Jurkat, Clone E6-1 (cell line): ENCODE measurements at places on chromosomes 11 and 22.
A peak's percentile ranks its signal among the peaks of the same experiment; 100 is the strongest.

GRCh38 chr11:124751741-124752470 is at the start of gene VSIG2:
Gene VSIG2 (minus strand): TSS chr11:124752255. CDS start chr11:124752137, 118 bp downstream.
- DNase-seq = no peak

DNA sequence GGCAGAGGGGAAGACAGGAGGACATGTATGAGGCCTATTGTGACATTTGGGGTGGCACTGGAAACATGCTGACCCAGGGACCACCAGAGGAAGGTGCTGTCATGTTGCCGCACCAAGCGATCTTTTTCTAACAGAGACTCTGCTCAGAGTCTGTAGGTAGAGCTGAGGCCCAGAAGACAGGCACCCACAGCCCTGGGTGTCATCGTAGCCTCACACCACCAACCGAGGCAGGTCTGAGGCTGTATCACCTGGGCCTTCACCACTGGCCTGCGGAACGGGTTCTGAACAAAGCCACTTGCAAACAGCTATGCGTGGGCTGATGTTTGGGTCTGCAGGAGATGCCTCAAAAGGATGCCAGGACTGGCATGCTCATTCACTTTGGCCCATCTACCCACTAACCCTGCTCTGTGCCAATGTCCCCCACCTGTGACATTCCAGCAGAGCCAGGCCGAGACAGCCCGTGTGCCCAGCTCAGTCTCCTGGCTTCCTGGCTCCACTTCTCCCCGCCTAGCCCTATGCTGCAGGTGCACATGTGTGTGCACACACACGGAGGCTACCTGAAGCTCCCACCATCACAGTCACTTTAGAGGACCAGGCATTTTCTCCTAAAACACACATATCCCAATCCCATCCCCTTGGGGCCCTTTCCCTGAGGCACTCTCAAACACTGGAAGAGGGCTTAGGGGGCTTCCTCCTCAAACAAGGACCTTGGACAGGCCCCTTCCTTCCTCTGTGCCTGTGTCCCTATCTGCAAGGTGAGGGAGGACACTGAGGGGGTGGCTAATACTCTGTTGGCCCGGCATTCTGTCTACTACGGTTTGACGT is 3.6 kb downstream of the TRIM29 start:
- DNase-seq = no peak

GRCh38 chr22:45867118-45867905 is 109.7 kb downstream of the WNT7B start:
- DNase-seq = no peak

DNA sequence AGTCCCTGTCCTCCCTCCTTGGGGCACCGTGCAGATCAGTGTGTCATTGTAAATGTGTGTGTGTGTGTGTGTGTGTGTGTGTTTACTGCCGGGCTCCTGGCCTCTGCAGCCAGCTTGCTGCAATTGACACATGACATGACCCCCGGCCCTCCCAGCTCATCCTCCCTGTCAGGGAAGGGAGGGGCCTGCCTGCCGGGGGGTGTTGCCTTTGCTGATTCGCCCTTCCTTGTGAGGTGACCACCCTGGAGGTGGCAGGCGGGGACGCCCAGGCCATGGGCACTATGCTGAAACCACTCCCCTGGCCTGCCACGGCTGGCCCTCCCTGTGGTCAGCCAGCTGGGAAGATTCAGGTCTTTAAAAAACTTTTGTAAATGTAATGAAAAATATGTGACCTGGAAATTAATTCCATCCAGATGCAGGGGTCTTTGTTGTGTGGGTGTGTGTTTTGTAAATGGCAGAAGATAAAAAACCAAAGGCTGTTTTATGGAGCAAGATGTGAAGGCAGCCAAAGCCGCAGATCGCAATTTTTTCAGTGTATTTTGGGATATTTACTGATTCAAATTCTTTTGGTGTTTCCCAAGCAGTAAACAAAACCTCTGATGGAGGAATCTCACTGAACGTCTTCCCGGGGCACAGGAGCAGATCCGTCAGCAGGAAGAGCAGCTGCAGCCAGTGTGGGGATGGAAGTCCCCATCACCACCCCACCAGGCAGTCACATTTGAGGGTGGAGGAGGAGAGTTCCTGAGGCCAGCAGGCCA is 23.2 kb downstream of the SHISAL1 start:
- DNase-seq = no peak

GRCh38 chr11:58739725-58740430 is 8.1 kb upstream of the GLYAT start:
- DNase-seq = peak; percentile 16

DNA sequence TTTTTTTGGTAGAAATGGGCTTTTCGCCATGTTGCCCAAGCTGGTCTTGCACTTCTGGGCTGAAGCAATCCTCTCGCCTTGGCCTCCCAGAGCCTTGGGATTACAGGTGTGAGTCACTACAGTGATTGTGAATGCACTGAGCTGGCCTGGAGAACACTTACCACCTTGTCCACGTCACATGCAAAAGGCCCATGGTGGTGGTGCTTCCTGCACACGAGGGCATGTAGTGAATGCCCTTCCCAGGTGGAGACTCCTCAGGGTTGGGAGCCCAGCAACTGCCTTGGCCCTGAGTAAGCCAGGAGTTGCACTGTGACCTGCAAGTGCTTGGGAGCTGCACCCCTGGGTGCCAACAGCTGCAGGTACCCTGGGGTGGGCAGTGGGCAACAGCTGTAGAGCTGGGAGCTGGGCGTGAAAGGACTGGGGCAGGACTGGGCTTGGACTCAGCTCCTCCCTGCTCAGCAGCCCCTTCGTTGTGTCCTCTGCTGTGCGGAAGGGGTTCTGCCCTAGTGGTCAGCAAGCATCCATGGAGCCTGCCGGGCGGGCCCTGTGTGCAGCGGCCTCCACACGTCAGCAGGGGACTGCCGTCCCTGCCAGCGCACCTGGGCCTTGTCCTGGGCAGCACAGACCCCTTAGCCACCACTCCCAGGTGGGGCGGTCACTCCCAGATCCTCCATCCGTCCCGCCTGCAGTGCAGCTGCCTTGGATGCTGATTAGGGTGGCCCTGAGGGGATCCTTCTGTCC is 9.3 kb upstream of the ADORA2A start:
- DNase-seq = no peak

GRCh38 chr22:22237521-22237920 is 7.1 kb upstream of the VPREB1 start:
- DNase-seq = no peak

DNA sequence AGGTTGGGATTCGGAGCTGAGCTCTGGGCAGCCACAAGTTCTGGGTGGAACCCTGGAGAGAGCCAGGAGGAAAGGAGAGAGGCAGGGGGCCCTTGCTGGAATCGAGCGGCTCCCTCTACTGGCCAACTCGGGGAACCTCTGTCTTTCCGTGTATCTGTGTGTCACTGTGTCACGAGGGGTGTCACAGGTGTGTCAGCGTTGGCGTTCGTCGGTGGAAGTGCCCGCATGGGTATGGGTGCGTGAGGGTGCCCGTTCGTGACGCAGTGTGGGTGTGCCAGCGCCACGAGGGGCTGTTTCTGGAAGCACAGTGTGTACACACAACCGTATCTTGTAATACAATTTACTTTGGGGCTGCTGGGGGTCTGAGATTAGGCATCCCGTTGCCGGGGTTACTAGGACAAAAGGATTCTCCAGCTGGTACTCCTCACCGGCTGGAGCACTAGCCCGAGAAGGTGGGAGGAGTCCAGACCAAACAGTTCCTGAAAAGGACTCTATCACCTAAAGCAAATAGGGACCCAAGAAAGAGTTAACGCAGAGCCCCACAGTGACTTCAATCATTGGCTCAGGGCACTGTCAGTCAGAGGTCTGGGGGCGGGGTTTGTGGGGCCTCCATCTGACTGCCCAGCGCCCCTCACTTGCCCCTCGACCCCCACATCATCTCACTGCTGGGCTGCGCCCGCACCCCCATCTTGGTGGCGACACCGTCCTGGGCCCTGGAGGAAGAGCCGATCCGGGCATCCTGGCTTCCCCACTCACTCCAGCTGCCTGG is 2.6 kb upstream of the BCL9L start:
- peak; percentile 89 for DNase-seq

GRCh38 chr22:20531404-20532201 is 24.2 kb downstream of the MED15 start:
- no peak for DNase-seq

DNA sequence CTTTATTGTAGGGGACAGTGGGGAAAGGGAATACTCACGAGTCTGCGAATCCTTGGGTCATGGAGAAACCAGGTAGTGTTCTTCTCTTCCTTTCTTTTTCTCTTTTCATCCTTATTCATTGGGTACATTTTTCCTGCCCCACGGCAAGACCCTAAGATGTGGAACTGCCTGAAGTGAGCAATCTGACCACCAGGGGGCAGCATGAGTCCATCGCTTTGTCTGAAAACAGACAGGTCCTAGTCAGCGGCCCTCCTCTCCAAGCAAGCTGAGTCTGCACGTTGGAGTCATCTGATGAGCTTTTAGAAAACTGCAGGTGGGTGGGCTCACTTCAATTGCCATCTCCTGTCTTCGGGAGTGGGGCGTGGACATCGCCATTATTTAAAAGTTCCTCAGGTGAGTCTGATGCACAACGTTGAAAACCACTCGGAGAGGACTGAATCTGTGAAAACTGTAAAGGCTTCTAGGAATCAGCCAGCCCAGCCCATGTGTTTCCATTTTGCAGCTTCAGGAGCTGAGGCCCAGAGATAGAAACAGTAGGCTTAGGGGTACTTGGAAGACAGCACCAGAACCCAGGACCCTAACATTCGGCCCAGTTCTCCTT is 34.0 kb upstream of the FBXO3 start:
- peak; percentile 74 for DNase-seq

DNA sequence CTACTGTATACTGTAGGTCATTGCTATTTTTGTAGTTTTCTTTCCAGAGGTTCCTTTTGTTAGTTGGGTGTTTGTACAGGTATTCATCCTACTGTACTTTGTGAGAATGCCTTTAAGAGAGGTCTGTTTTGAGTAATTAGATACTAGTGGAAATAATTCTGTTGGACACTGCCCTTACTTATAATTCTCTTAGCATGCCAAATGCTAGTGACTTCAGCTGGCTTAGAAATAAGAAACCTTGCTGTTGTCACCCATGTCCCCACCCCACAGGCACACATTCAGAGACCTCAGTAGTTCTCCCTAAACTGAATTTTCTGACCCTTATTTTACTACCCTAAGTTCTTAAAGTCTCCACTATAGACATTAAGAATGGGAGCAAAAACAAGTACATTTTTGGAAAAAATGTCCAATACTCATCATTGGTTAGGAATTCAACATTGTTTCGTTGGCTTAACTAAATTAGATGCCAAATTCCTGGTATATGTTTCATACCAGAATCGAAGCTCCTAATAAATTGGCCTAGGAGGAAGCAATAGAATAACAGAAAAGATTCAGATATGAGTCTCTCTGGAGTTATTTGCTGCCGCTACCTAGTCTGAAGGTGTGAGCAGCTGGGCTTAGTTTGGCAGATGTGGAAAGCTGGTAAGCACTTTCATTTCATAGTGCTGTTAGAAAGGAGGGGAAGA is 28.4 kb downstream of the ZNF143 start:
- no peak for DNase-seq

GRCh38 chr22:49062802-49063544 is 764.7 kb downstream of the BRD1 start:
- no peak for DNase-seq

DNA sequence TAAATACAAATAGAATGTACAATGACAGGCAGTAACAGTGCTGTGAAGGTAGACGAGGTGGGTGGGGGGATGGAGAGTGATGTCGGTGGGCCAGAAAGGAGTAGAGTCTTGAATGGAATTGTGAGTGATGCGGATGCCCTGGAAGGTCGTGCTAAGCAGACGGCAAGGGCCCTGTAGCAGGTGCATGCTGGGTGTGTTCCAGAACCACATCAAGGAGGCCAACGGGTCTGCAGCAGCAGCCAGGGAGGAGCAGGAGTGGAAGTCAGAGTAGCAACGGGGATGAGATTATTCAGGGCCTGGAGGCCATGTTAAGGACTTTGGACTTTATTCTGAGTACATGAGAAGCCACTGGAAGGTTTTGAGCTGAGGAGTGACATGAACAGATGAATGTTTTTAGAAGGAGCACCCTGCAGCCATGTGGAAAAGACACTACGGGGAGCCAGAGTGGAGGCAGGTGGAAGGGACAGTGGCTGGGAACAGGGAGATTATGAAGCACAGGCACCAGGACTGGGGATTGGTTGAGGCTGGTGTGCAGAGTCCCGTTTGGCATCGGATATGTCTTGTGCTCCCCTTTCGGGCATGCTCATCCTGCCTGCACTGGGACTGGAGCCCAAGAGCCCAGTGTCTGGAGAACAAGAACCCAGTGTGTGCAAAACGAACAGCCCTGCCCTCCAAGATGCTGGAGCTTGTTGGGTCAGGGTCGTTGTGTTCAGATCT is 74.1 kb downstream of the COMMD9 start:
- no peak for DNase-seq

- peak; percentile 49 for DNase-seq
These were observed 45.6 kb upstream of the LMO1 start for GRCh38 chr11:8309311-8309710.

- DNase-seq = no peak
These were observed 246.1 kb upstream of the CHORDC1 start for GRCh38 chr11:90468923-90469322.

DNA sequence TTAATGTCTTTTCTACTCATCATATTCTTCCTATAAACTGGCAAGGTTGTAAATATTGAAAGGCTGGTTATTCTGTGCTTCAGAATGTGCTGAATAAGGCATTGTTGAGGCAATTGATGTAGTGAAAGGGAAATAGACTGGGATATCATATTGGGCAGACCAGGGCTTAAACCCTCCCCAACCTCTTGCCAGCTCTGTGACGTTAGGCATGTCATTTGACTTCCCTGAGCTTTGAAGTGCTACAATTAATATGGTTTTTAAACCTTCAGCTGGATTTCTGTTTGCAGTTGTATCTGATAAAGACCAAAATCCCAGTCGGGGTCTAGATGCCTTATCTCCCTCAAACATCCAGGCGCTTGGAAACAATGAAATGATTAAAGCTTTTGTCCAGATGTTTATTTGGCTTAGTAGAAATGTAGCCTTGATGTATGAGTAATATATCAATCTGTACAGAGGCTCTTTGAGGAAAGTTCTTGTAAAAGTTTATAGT is 208.1 kb downstream of the DBX1 start:
- no peak for DNase-seq

- DNase-seq = no peak
These were observed 23.4 kb downstream of the TPBGL start for GRCh38 chr11:75263944-75264349.

DNA sequence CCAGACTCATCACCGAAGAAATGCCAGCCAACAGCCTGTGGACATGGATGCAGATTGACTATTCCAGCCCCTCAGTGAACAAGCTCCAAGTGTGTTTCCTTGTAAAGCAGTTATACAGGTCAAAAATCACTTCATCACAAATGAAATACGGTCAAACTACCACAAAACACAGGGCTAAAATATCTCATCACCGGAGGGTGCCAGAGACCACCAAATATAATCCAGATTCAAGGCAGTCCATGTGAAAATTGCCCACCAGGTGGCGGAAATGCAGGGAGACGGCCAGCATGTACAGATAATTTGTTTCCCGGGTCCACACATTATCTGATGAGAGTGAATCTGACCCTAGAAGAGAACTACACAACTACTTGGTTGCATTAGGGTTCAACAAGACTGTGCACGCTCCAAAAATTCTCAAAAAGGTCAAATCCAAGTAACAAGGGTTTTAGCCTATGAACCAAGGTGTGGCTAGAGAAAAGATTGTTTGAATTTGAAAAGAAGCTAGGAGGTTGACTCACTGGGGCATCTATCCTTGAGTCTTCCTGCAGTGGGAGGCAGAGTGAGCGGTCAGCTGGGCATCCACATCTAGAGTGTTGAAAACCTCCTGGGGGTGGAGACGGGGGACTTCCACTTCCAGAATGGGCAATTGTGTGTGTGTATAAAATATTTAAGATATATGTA is 71.7 kb downstream of the IGLL5 start:
- peak; percentile 79 for DNase-seq
